Fibroblast of skin of left quadriceps (primary cell): ENCODE measurements at places on chromosomes 13 and 19.

GRCh38 chr19:12778017-12778904, 2.9 kb upstream of the HOOK2 start:
- peak; percentile 55 for DNase-seq

- DNase-seq, result no peak
These were observed 13.5 kb upstream of the TPM4 start for GRCh38 chr19:16062789-16063188.

DNA sequence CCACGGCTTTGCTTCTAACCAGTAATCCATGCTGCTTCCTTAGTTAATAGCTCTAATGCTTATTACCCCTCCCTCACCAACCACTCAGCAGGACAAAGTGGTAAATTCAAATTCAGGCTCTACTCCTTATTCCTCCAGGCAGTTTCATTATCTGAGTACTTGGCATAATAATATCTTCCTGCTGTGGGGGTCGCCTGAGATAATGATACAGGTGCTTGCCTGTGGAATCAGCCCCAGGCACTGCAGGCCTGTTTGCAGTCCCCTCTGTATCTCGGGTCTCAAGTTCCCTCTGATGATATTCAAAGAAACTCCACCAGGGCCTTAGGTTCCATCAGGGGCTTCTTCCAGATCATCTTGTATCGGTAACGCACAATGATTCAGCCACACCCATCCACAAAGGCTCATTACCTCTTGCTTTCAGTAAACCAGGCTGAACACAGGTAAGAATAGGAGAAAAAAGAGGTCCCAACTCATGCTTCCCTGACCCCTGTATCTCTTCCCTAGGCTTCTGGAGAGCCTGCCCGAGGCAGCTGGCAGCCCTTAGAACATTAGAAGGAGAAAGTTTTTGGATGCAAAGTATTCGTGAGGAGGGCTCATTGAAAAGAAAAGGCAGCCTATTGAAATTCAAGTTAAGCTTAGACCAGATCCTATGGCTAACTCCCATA, 14.3 kb upstream of the FOXO1 start:
- DNase-seq, result no peak

DNA sequence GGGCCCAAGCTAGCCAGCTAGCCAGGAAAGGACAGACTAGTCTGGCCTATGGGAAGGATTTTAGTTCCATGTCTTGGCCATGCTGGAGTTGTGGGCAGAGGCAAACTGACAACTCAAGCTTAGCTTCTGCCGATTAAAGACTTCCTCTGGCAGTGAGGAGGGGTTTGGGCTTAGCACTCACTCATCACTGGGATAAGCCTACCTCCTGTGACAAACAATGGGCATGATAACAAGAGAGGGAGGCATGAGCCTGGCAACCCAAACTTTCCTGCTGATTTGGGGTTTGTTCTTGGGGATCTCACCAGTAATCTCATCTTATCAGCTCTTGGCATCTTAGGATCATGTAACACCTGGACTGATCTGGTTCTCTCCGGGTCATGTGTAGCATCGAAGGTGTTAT, 83.6 kb downstream of the KL start:
- DNase-seq, result no peak

- DNase-seq, result no peak
These were observed 38.7 kb downstream of the MLLT1 start for GRCh38 chr19:6241056-6241455.

DNA sequence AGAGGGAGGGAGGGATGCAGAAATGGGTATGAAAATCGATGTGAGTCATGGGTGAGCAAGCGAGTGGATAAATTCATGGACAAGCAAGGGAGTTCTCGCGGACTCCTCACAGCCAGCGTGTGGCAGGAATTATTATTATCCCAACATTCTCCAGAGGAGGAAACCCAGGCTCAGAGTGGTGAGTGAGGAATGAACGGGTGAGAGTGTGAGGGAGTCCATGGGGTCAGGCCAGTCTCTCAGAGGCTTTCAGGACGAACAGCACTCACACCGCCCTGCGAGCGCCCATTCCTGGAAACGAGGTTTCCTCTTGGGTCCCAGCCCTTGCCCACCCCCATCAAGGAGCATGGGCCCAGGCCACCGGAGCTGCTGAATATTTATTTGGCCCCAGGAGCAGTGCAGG, 6.3 kb upstream of the DNAAF3 start:
- DNase-seq, result no peak

DNA sequence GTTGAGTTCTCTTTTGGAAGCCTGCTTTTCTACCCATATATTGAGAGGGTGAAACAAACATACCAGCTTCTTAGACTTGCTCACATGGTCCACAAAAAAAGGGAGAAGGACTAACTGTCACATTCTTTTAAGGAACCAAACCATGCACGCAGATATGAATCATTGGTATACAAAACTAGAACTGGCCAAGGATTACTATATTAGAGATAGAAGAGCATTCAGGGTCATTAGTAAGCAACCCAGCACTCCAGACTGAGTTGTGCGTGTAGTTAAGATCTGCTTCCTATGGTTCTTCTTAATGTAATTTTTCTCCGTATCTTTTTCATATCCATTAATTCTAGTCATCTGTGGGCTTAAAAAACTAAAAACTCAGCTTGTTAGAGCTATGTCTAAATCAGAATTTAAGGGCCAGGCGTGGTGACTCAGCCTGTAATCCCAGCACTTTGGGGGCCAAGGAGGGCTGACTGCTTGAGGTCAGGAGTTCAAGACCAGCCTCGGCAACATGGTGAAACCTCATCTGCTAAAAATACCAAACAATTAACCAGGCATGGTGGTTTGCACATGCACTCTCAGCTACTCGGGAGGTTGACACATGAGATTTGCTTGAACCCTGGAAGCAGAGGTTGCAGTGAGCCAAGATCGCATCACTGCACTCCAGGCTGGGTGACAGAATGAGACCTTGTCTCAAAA, 19.6 kb downstream of the ALG5 start:
- no peak for DNase-seq

DNA sequence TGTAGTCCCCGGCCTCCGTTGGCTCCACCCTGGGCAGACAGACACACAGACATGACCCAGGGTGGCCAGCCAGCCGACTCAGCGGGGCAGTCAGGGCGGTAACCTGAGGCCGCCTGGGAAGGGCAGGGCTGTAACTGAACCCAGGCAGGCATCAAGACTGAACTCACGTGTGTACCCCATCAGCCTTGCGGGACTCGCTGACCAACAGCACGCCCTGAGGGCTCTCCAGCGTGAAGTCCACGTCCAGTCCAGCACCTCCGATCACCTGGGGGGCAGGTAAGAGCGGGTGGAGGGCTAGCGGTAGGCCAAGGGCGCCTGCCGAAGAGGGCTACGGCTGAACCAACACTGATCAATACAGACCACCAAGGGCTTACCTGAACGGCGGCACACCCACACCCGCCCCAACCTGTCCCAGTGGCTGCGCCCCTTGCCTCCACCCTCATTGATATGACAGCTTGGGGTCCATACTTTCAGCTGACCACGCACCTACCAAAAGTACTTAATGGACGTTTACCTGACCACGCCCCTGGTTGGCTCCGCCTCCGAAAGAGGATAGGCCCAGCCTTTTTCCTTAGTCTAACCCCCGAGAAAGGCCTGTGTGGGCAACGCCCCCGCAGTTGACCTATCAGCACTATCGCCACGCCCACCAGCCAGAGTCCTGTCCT, 791 bp downstream of the TMED1 start:
- no peak for DNase-seq

DNA sequence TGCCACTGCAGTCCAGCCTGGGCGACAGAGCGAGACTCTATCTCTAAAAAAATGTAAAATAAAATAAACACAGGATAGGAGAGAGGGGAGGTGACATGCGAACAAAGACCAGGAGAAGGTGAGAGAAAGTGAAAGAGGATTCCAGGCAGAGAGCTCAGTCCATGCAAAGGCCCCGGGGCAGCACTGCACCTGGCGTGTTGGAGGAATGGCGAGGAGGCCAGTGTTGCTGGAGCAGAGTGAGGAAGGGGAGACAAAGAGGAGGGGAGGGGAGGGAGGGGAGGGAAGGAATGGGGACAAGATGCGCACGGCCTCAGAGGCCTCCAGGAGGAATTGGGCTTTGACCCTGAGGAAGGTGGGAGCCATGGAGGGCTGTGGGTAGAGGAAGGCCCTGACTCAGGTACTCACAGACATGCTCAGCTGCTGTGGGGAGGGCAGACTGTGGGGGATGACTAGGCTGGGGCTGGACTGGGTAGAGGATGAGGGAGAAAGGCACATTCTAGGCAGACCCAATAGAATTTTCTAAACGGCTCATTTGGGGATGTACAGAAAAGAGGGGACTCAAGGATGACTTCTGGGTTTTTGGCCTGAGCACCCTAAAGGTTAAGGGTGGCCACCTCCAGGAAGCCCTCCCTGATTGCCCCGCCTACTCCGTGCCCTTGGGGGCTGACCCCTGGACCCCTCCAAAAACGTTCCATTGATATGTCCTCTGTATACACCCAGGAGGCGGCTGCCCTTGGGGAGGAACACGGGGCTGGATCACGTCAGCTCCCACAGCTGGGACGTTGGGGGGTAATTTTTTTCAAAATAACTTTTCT, 43.9 kb downstream of the PTPRS start:
- DNase-seq, result no peak

- no peak for DNase-seq
These were observed 751 bp downstream of the ZNF584 start for GRCh38 chr19:58409010-58409790.

GRCh38 chr19:10021863-10022262, 8.6 kb downstream of the RDH8 start:
- no peak for DNase-seq

- no peak for DNase-seq
These were observed 496.7 kb downstream of the GPC6 start for GRCh38 chr13:93723316-93723715.

DNA sequence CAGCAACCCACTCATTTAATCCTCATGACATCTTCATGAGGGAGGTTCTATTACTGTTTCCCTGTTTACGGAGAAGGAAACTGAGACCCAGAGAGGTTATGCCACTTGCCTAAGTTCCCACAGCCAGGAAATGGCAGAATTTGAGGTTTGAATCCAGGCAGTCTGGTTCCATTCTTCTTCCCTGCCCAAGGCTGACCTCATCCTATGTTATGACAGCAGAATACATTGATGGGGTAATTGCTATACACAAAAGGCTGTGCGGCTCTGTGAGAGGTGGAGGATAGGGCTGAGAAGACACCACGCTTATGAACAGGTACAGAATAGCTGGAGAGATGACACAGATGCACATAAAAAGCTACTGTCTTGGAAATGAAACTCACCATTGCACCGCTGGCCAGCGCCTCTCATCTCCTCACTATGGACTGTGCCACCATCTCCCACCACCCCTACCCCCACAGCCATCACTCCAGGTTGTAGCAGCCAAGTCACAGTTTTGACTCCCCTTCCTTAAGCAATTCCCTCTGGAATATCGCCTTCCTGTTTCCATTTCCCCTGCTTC, 11.5 kb downstream of the MAG start:
- DNase-seq, result no peak

GRCh38 chr13:33258808-33259193, 26.8 kb downstream of the STARD13 start:
- DNase-seq, result no peak

- no peak for DNase-seq
These were observed 4.8 kb upstream of the ZNF253 start for GRCh38 chr19:19860756-19861390.

GRCh38 chr19:19381007-19381926, 24.2 kb upstream of the GATAD2A start:
- no peak for DNase-seq

DNA sequence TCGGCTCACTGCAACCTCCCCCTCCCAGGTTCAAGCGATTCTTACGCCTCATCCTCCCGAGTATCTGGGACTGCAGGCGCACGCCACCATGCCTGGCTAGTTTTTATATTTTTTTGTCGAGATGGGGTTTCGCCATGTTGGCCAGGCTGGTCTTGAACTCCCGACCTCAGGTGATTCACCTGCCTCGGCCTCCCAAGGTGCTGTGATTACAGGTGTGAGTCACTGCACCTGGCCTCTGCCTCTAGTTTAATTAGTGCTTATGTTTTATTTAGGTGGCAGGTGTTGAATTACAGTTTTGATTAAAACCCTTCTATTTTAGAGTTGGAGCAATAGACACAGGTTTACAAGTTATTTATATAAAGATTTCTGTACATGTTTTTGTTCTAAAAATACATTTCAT, 42.8 kb downstream of the ATP11A start:
- no peak for DNase-seq

GRCh38 chr19:15439078-15439799, 10.5 kb downstream of the WIZ start:
- DNase-seq, result no peak

DNA sequence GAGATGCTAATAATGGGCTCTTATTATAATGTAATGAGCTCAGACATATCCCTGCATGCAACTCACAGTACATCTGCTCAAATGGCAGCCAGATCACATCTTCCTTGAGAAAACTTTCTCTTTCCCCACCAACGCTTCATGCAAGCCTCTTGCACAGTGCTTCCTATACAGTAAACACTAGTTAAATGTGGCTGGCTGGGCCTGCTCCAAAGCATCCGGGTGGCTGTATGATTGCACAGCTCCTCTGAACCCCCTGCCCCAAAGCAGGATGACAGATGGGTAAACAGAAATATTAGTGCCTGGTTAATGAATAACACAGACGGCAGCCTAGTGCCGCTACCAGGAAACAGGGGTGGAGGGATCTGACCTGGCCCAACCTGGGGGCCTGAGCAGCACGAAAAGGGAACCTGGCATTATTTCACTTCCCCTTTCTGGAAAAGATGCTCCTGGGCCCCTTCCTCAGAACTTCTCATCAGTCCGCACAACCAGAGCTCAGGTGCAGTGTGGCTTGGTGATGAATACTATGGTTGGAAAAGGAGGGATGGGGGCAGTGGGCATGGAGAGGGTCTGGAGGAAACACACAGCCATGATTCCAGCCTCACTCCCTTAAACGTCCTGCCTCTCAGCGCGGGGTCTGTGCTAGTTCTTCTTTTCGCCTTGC, 10.8 kb downstream of the FFAR2 start:
- DNase-seq, result no peak

DNA sequence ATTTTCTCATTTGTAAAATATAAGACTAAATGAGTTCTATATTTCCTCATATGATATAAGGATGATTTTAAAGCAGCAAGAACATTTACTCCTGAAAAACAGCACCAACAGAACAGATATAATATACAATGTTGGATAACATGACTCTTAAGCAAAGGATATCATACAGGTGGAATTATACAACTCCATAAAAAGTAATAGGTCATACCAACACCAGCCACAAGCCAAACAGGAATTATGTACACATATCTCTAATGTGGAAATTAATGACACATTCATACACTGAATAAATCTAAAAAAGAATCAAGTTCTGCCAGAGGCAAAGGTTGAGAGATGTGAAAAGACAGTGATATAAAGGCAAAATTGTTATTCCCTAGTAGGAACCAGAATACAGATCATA, 25.9 kb downstream of the INTS6 start:
- DNase-seq, result no peak

GRCh38 chr13:44989071-44989889, at the start of the genes GPALPP1 and NUFIP1:
Gene GPALPP1, plus strand, starts transcription at chr13:44989538. Its CDS starts 117 bp downstream, at chr13:44989655.
Gene NUFIP1, minus strand, starts transcription at chr13:44989471. Its CDS starts 35 bp downstream, at chr13:44989436.
- DNase-seq, result peak; percentile 86

DNA sequence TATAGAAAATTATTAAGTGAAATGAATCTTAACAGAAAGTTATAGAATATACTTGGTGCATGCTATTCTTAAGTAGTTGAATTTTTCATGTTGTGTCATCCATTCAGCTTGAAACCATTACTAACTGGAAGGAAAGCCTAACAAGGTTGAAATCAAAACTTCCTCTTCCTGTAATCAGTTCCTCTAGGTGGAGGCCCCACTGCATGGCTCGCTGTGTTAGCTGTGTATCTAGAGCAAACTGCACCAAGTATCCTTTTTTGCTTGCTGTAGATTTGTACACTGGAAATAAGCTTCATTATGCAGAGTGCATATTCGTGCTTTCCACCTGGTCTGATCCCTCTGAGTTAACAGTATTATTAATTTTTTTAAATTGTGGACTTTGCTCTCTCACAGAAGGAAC, 1146.1 kb downstream of the EFNB2 start:
- DNase-seq, result no peak
